Regular cardiac myocyte (primary cell): ENCODE measurements at places on chromosomes 16 and 17. TPM values are rescaled to one million over a fixed set of nuclear protein-coding genes. Genes with fewer than 3 reads are reported as not detected.

C16orf54 gene
- total RNA-seq, result not detected in 2 replicates

ACD gene
- 10.4 and 20.5 TPM in 2 replicates for total RNA-seq

RPGRIP1L gene
- 15.3 and 15.5 TPM in 2 replicates for total RNA-seq

FBXO39 gene
- under 0.01 and 0.56 TPM in 2 replicates for total RNA-seq

CSH2 gene
- not detected in 2 replicates for total RNA-seq

RUSF1 gene
- total RNA-seq, result 47.0 and 55.0 TPM in 2 replicates

PTGES3L gene
- total RNA-seq, result 0.28 and 0.58 TPM in 2 replicates

PARD6A gene
- 1.1 and 1.2 TPM in 2 replicates for total RNA-seq

PDK2 gene
- total RNA-seq, result 10.2 and 11.6 TPM in 2 replicates

CIITA gene
- 0.56 and 0.77 TPM in 2 replicates for total RNA-seq

QPRT gene
- 10.9 and 22.8 TPM in 2 replicates for total RNA-seq

MYOCD gene
- total RNA-seq, result 8.2 and 13.8 TPM in 2 replicates

RUNDC3A gene
- total RNA-seq, result 0.56 TPM in 1 of 2 replicates, not detected in the other

NOD2 gene
- 0.19 and 0.28 TPM in 2 replicates for total RNA-seq

HP gene
- under 0.01 and 0.28 TPM in 2 replicates for total RNA-seq

TNFRSF17 gene
- total RNA-seq, result not detected in 2 replicates

SLX1A gene
- total RNA-seq, result 13.5 and 18.8 TPM in 2 replicates

HSPB9 gene
- total RNA-seq, result not detected in 2 replicates

ADAP2 gene
- total RNA-seq, result 7.9 and 12.1 TPM in 2 replicates

PRKCB gene
- not detected in 2 replicates for total RNA-seq

CA7 gene
- total RNA-seq, result not detected in 2 replicates

CLEC19A gene
- under 0.01 TPM in 1 of 2 replicates, not detected in the other for total RNA-seq

KRTAP3-2 gene
- not detected in 2 replicates for total RNA-seq

PLLP gene
- total RNA-seq, result under 0.01 TPM in 1 of 2 replicates, not detected in the other

KRT222 gene
- total RNA-seq, result under 0.01 TPM in 1 of 2 replicates, not detected in the other

CTNS gene
- 9.6 and 32.1 TPM in 2 replicates for total RNA-seq

GLTPD2 gene
- total RNA-seq, result 0.19 and 0.28 TPM in 2 replicates

MPG gene
- total RNA-seq, result 169 and 224 TPM in 2 replicates
